Activated CD4-positive, alpha-beta T cell treated with anti-CD3 and anti-CD28 coated beads, Interleukin-2, Interleukin-6, amounts not matched to agents 100 ng/mL and 50 ng/mL, durations not matched to agents 16 hours and 8 hours (primary cell): ENCODE measurements at places on chromosomes 6 and 20.

GRCh38 chr6:137403443-137403842, 90.8 kb downstream of the OLIG3 start:
- DNase-seq, result no peak

GRCh38 chr6:166554316-166554715, 32.2 kb downstream of the RAMACL start:
- no peak for DNase-seq

DNA sequence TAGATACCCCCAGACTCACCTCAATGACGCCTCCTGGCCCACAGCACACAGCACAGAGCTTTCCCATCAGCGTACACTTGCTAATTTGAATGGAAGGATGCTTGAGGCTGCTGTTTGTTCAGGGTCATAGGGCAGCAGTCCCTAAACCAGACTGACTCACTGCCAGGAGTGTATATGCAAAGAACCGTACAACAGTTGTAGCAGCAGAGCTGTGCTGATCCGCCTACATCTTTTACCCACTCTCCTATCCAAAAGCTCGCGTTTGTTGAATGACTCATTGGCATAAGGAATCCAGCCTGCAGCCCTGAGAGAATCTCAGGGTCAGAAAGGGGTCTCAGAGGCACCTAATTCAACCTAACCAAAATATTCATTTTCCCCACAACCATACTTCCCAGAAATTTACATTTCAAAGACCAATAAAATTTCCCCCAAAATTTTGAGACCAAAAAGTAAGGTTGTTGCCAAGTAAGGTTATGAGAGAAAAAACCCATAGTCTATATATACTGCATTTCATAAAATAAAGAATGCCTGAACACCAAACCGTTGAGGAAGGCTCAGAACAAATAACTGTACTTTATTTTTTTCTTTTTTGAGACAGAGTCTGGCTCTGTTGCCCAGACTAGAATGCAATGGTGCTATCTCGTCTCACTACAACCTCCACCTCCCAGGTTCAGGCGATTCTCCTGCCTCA, 35.3 kb upstream of the CCND3 start:
- peak; percentile 28 for DNase-seq

DNA sequence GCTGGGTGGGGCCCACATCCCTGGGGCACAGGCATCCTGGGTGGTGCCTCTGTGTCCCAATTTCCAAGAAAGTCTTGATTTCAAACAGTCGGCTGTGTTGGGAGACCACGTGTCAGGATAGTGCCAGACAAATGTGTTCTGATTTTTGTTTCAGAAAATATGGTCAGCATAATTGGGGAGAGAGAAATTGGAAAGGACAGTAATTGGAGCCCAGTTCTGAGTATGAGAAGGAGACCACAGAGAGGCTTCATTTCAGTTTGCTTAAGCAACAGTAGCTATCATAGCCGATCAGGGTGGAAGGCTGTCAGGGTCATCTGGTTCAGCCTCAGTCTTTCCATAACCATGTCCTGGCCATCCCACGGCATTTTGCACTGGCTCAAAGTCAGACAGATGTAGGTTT, 220.7 kb downstream of the CDC5L start:
- no peak for DNase-seq

DNA sequence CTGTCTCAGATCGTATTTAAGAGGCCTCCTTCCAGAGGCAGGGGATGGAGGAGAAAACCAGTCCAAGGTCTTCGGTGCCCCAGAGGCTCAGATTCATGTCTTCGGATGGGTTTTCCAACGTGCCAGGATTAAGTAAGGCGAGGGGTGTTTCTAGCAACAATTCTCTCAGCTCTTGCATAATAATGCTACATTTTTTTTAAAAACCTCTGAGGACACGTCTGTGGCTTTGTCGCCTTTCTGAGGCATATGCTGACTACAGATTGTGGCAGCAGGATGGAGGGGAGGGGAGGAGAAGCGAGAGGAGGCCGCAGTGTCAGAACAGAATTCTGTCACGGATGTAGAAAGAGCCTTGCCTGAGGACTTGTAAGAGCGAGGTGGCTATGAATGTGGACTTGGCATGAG, 17.7 kb upstream of the CCDC167 start:
- peak; percentile 91 for DNase-seq

GRCh38 chr6:163466839-163467390, 52.4 kb downstream of the QKI start:
- no peak for DNase-seq

GRCh38 chr20:46930640-46931339, 36.1 kb downstream of the EYA2 start:
- no peak for DNase-seq

GRCh38 chr20:57468523-57469417, 56.2 kb downstream of the CTCFL start:
- DNase-seq, result no peak

DNA sequence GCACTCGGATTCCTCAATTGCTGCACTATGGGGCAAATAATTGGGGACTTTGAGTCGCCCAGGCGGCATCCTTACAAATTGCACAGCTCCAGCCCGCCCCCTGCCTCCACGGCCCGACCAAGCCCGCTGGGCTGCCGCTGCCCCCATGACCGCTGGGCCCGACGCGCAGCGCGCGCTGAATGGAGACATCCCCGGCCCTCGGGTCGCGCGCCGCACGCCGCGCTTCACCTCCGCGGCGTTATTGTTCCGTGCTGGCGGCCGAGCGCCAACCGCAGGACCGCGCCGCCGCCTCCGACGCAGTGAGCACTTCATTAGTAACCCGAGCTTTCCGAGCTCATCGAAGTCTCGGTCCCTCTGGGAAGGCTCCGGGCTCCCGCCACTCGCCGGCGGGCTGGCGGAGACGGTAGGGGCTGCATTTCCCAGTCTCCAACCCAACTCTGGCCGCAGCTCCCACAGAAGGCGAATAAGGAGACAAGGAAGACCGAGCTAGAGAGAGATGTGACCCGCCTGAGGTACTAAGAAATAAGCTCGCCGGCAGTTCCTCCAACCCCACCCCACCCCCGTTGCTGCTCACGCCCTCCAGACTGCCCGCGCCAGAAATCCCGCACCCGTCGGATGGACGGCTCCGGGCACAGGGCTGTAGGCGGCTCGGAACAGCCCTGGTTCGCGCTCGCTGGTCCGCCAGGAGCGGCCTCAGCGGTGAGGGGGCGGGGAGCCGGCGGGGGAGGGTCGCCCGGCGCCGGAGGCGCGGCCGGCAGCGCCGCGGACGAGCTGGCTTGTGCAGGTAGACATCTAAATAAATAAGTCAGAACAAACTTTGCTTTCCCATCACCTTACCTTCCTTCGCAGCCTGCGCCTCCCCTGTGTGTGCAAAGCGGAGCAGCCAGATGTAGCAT, 703 bp downstream of the EPHA7 start:
- DNase-seq, result no peak

DNA sequence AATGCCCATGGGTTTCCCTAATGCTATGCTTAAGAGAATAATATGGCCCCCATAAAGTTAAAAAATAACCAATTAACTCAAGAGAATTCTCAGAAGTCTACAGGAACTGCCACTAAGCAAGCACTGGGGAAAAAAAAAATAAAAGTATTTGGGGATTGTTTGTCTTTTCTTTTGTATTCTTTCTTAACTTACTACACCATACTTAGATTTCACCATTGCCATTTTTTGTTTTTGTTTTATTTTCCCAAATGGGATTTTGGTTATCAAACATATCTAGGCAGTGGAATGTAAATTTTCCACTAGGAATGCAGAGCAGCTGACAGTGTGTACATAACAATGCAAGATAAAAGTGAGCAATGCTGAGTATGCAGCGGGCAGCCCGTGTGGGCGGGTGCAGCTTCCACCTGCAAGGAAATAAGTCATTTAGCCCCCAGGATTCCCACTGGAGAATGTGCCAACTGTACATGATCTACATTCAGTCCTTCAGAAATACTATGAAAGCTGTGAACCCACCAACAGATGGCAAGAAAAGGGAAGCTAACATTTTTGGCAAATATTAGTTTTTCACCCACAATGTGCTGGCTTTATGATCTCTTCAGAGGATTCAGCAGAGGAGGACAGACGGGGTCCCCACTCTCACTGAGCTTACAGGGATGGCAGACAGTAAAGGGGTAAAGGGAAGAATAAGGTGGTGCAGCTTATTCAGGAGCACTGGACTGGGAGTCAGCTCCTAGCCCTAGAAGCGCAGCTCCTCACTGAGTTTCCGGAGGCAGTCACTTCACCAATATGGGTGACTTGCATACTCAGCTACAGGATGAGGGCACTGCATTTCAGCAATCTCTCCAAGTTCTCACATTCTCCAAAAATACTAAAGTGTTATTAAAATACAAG, 44.4 kb downstream of the DCDC2 start:
- DNase-seq, result no peak

GRCh38 chr6:17054647-17055046, 47.2 kb upstream of the STMND1 start:
- no peak for DNase-seq

DNA sequence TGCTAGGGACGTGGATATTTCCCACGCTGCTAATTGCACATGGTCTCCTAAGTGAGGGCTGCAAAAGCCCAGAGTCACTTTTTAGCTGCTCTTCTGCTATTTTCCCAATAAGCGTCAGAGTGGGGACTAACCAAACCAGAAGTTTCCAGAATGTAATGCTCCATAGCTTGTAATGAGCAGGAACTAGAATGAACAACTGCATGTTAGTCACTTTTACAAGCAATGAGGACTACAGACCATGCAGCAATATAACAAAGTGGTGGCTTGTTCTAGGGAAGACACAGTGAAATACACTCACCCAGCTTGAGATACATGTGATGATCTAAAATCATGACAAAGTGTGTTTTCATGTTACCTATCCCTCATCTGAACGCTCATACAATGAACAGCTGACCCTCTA, 314.1 kb upstream of the SGK1 start:
- no peak for DNase-seq

DNA sequence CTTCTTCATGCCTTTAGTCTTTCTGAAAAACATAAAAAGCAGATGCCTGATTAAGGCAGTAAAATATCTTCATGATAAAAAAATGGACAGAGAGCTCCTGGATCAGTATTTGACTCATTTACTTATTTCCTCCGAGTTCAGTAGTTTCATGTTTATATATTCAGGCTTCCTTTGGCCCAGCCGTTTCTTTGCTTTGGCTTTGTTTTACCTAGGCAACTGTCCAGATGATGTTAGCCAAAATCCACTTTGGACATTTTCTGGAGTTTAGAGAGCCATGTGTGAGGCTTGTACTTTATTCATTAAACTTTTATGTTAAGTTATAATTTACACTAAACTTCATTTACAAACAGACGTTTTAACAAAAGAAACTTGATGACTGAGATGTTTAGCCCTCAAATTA, 307.1 kb upstream of the RSPO3 start:
- no peak for DNase-seq

DNA sequence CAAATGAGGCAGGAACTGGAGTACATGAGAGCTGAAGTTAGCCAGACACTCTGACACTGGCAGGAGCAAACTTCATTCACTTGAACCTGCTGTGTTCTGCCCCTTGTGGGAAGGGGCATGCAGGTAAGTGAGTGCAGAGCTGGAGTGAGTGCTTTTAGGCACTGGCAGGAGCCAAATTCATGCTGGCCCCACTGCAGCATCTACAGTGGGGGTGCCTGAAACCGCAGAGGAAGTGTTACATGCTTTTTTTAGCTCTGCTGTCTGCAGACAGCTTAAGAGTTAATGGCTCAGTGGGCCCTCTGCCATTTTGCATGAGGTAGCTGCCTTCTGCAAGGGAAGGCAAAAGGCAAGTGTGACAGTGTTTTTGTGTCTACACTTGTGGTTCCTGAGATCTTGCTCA, 167.9 kb upstream of the SYNCRIP start:
- no peak for DNase-seq

DNA sequence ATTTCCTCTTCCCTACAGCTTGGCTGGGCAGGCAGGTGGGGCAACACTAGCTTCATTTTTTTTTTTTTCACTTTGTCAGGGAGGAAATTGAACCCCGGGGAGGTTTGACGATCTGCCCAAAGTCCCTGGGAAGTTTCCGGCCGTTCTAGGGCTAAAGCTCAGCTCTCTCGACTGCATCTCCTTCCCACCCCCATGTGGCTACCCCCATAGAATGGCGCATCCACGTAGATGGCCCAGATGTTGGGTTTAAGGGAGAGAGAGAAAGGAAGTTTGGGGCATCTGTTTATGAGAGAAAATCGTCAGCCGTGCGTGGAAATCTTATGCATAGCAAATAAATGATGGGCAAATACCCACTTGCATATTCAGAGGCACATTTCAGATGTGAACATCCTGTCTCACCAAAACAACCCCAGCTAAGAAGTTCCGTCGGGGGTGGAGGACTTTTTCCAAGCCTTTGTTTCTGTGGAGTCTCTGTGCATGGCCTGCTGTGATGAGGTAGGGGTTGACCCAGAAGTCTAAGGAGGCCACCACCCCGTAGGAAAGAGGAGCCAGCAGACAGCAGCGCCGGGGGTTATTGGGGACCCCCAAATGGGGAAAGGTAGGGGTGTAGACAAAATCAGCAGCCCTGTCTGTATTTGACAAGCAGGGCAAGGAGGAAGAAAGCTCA, 40.5 kb upstream of the ZNF831 start:
- peak; percentile 14 for DNase-seq

GRCh38 chr6:87803791-87804190, 101.8 kb upstream of the AKIRIN2 start:
- no peak for DNase-seq

GRCh38 chr6:16575655-16576054, 185.6 kb downstream of the ATXN1 start:
- DNase-seq, result no peak

DNA sequence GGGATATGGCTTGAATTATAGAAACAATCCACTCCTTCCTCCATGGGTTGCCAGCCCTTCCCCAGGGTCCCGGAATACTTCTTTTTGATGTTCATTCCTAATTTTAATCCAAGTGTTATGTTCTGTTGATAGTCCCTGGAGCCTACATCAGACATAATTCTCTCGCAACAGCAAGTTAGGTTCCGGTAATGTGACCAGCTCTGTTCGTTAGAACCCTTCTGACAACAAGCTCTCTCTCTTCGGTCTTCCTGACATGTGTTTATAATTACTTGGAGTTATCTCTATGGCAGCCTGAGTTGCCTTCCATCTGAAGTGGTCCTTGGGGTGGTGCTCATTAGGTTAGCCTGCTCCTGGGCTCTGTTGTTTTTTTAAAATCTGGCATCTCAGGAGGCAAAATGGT, 506.9 kb upstream of the JARID2 start:
- no peak for DNase-seq

GRCh38 chr6:114216789-114217467, 125.9 kb downstream of the HS3ST5 start:
- no peak for DNase-seq

DNA sequence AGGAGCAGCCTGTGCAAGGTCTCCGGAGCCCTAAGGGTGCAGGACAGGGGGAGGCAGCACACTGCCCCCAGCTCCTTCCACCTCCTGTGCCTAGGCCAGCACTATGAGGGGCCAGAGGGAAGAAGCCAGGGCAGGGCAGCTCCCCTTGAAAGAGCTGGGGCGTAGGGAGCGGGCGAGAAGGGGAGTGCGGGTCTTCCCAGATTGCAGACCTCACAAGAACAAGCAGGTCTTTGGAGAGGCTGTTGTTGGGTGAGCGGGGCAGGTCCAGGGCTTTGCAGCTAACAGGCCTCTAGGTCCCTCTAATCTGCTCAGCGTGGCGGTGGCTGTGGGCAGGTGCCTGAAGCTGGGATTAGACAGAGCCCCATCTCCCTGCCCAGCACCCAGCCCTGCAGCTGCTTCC, 22.4 kb upstream of the CST1 start:
- no peak for DNase-seq
